Germinal center (tissue), 1 donor: ENCODE measurements at places on chromosomes 1 and 21.

DNA sequence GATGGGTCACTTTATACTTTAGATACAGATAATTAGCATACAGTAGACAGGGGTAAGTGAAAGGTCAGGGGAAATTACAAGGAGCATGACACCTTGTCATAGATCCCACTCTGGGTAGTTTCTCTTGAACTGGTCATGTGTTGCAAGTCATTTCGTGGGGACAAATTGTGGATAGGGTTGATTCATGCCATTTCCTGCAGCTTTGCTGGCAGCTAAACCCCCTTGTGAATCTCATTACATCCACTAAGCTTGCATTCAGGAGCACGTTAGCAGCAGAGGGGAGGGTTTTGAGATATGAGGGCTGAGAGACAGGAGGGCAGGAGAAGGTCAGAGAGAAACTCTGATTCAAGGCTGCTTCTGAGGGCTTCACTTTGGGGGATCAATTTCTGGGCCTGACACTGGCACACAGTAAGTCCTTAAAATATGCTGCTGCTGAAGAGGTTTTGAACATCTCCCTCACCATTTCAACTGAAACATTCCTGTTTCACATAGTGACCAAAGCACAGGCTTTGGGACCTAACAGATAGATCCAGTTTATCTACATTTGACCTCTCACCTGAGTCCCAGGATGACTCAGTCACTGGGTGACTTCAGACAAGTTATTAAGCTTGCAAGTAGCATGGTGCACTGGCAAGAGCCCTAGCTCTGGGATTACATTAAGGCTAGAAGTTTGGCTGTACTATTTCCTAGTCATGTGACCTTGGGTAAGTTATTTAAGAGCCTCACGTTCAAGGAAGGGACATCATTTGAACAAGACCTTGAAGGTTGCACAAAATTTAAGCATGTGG is 206.0 kb upstream of the USP24 start:
- no peak for DNase-seq

DNA sequence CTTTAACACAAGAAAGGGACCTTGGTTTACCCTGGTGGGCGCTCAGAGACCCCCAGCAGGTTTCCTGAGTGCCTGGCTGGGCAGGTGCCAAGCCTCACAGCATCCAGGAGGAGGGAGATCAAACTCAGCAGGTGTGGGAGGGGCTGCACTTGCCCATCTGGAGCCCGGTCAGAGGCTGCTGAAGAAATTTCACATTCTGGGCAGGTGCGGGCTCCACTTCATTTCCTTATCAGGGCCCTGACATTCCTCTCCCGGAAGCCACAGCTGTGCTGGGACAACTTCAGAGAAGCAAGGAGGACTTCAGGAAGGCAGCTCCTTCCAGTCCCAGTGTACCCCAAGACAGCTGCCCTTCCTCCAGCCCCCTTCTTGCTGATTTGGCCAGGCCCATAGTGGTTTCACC is 82.9 kb downstream of the ITPKB start:
- no peak for DNase-seq

DNA sequence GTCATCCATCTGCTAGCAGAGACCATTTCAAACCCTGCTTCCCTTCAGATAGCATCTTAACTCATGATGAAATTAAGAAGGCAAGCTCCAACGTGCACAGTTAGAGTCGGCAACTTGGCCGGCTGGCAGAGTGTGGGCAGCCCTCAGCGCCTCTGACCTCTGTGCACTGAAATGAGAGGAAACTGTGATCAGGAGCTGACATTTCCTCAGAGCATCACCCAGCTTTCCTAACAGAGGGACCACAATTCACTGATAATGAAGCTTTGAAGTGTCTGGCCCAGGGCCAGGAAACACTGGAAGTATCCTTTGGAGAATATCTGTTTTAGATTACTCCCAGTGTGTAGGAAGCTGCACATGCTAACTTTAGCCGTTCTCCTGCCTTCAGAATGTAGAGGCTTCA is 145.0 kb upstream of the ZC3H11B start:
- no peak for DNase-seq

DNA sequence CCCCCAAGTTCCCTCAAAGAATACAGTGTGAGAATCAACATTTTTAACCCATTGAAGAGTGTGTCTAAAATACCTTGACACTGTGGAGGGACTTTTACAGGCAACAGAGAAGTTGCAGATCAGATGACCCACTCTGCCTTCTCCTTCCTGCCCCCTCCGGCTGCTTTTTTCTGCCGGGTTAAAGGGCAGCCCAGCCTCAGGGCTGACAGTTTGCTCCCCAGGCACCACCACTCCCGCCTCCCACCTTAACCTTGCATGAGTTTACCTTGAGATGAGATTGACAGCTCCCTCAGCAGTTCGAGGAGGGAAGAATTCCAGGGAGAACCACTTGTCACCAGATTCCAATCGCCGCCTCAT is 3.2 kb downstream of the MTHFR start:
- no peak for DNase-seq

GRCh38 chr1:9665193-9665592 is 13.7 kb downstream of the PIK3CD start:
- no peak for DNase-seq

GRCh38 chr21:46322351-46323226 is 1.1 kb downstream of the C21orf58 start:
- no peak for DNase-seq

DNA sequence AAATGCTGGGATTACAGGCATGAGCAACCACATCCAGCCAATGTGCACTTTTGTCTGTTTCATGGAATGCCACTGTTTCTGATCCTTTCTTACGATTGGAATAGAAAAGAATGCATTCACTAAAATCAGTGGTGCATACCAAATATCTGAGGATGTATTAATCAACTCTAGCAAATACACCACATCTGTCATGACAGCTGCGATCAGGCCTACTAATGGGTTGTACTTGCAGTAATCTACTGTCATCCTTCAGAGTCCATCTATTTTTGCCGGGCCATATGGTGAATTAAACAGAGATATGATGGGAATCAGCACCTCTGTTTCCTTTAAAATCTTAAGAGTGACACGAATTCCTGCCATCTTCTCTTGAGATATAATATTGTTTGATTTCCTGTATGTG is 8.5 kb upstream of the USP1 start:
- DNase-seq, result no peak

DNA sequence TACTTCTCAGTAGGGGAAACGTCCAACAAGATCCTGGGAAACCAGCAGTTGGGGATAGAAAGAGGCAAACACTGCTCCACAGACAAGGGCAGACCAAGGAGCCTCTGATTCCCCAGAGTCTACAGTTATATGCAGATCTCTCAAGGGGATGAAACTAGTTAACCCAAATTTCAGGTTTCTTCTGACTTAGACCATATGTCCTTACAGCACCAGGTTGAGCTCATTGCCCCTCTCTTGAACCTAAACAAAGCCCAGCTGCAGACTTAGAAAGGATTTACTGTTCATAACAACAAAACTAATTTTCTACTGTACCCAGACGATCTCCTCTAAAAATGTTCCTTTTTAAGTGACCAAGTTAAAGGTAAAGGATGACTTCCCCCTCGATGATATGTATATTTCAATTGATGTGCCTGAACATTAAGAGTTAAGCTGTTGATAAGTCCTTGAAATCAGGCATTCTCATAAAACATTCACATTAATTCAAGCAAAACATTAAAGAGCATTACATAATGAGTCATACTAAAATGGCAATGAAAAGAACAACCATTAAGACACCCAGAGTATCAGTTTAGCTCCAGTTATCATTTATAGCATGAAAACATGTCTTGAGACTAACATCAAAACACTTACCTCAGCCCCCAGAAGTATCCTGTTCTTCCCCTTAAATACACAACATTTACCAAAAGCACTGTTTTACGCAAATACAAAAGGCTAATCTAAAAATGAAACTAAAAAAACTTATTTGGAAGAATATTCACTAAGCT is 24.1 kb downstream of the SMYD3 start:
- peak; percentile 35 for DNase-seq

GRCh38 chr1:236129306-236129705 is 13.0 kb upstream of the GPR137B start:
- DNase-seq, result no peak

- no peak for DNase-seq
These were observed 151.6 kb downstream of the AJAP1 start for GRCh38 chr1:4805987-4806386.

- no peak for DNase-seq
These were observed 432.7 kb downstream of the SMYD3 start for GRCh38 chr1:246074421-246074820.

GRCh38 chr21:44399955-44400790 is 46.8 kb downstream of the TRPM2 start:
- no peak for DNase-seq

DNA sequence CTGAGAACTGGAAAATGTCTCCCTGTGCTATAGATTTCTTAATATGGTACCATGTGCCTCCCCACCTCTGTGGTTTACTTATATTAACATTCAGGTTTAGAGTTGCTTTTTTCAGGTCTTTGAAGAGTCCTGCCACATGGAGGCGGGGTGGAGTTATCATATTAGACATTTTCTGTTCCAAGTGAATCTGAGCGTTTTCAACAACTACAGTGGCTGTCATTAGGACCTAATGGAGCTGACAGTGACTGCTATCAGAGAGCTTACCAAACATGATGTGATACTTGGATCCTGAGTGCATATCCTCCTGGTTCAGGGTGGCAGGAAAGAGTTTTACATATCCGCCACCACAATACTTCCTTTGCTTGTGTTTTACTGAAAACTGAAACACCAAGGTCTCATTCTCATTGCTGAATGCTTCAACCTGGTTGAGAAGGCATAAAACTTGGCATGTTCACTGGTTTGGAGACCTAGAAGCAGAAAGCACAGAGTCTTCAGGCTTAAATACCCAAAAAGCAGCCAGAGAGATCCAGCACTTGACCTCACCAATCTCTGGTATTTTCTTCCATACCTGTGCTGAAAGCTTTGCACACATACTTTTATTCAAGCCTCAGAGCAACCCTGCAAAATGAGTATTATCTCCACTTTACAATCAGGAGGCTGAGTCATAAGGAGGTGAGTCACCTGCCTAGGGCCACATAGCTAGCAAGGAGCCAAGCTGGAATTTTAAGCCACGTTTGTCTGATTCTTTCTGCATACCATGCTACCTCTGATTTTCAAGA is 47.4 kb upstream of the OSBPL9 start:
- DNase-seq, result peak; percentile 31

- no peak for DNase-seq
These were observed 215.5 kb upstream of the GALNT2 start for GRCh38 chr1:229851511-229851910.

GRCh38 chr1:92511541-92511940 is 24.8 kb upstream of the GFI1 start:
- DNase-seq, result no peak

DNA sequence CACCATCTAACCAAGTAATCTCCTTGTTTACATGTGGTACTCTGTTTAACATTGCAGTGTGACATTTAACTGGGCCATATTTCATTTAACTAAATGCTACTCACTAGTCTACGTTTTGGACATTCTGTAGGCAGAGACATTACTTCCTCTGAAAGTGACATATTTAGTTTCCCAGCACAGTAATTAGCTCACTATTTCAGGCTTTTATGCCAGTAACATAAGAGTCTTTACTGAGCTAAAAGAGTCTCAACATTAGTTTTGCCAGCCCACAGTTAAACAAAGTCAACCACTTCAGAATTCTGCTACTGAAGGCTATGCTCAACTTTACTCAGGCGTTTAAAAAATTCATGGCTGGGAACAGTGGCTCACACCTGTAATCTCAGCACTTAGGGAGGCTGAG is 2.6 kb upstream of the TNFRSF9 start:
- DNase-seq, result no peak

DNA sequence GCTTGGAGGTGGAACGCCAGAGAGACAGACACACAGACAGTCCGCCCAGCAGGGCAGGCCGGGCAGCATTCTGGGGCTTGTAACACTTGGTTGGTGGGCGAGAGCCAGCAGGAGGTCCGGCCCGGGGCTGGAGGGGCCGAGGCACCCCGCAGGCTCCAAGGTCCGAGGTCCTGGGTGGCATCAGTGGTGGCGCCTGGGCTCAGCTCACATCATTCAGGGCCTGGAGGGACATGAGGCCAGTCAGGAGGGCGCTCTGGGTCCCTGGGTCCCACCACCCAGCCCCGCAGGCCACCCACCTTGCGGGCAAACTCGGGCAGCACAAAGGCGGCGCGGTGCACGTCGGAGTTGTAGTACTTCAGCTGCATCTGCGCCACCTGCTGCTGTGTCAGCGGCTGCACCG is 5.2 kb downstream of the SRM start:
- no peak for DNase-seq

- DNase-seq, result peak; percentile 52
These were observed at the start of gene ZBTB7B for GRCh38 chr1:155002464-155003226. TSS of gene ZBTB7B (plus strand) at chr1:155002802. CDS start at chr1:155014661, 11,859 bp downstream.

DNA sequence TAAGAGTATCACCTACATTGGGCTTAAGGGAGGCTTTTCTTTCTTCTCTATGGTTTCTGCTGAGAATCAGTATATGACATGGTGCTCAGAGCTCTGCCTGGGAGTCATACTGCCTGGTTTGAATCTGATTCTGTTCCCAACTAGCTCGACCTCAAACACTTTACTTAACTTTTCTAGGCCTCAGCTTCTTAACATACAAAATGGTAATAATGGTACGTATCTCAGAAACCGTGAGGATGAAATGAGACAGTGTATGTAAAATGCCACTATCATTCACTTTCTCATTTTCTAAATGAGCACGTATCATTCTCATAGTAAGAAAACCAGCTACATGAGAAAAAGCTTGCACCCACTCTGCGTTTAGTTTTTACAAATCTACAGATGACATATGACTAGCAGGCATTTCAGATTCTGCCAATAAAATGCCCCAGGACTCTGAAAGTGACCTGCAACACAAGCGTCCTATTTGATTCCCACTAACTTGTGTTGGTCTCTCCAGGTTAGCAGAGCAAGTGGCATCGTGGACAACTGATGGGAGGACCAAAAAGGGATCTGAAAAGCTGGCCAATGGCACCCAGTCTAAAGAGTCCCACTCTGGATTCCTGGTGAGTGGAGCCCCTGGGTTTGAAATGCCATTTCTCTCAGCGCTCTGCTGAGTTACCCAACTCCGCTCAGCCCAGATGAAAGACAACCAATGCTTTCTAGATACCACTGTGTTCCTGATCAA is 6.1 kb downstream of the CTNNBIP1 start:
- DNase-seq, result no peak

DNA sequence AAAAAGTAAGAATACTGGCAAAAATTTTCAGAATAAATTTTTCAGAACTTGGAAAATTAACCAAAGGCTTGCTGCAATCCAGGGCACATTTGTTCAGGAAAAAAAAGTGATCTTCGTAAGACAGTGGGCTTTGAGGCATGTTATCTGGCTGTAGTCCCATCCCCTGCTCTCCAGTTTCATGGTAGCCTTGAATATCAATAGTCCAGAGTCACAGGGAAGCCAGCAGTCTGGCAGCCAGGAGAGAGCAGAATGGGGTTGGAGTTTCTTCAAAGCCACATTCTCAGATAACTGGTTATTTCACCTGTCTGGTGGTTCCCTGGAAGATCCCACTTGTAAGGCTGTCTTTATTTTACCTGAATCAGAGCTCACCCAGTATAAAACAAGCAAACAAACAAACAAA is 669.3 kb downstream of the MATN1 start:
- DNase-seq, result no peak
